ENCODE measurements at places on chromosomes 7 and 10.
A peak's percentile ranks its signal among the peaks of the same experiment; 100 is the strongest.

DNA sequence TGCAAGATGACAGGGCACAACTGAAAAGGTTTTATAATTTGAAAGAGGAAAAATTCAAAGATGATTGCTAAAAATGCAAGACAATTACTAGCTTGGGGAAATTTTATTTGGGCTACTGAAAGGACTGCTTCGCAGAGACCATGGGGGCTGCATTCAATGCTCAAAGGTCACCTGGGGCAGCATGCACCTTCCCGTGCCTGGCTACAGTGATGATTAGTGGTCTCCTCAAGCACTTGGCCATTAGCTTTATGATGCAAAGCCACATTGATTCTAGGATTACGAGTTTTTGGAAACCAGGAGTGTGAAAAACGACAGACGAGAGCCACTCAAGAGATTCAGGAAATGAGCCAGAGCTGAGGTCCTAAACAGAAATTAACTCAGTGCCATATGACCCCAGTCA, 764.6 kb downstream of the PHTF2 start:
- no peak for DNase-seq

DNA sequence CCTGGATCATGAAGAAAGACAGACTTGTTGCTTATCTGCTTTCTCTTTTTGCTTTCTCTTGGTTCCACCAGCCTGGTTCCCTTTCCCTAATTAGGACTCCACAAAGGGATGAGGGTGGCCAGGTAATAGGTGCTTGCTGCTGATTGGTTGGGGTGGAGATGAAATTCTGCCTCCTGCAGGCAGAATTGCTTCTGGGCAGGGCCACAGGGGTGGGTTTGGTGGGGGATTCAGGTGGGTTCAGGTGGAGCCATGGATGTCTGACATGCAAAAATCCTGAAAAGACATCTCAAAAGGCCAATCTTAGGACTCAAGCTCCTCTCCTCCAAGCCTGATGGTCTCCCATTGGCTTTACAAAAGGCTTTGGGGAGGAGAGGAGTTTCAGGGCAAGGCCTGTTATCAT, 25.4 kb upstream of the ACHE start:
- no peak for DNase-seq

- no peak for DNase-seq
These were observed 43.3 kb upstream of the EZH2 start for GRCh38 chr7:148927123-148928045.

- no peak for DNase-seq
These were observed 238.6 kb downstream of the WDR37 start for GRCh38 chr10:1294748-1295147.

DNA sequence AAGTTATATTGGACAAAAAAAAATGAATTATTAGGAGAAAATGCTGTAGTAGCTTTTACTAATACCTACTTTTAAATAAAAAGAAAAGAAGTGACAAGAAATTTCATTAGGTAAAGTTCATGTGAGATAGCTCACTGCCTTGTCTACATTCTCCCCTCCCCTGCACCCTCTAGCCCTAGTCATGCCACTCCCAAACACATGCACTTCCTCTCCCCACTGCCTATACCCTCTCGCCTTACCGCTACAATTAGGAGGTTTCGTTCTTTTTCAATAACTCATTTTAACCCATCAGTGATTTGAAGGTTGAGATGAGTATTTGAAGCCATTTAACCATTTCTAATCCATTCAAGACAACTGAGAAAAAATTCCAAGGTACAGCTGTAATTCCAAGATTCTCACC, 75.3 kb downstream of the HIBADH start:
- no peak for DNase-seq

- DNase-seq: no peak
These were observed 5.2 kb downstream of the TSPAN12 start for GRCh38 chr7:120852700-120853099.

- DNase-seq: no peak
These were observed 96.1 kb upstream of the MKLN1 start for GRCh38 chr7:131231381-131232220.

GRCh38 chr7:55794527-55794926, 68.0 kb downstream of the SEPTIN14 start:
- no peak for DNase-seq

DNA sequence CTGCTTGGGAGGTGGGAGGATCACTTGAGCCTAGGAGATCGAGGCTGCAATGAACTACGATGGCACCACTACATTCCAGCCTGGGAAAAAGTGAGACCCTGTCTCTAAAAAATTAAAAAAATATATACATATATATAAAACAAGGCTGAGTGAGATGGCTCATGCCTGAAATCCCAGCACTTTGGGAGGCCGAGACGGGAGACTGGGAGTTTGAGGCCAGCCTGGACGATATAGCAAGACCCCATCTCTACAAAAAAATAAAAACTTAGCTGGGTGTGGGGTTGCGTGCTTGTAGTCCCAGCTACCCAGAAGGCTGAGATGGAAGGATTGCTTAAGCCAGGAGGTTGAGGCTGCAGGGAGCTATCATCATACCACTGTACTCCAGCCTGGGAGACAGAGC, 87.6 kb downstream of the CARD11 start:
- no peak for DNase-seq

DNA sequence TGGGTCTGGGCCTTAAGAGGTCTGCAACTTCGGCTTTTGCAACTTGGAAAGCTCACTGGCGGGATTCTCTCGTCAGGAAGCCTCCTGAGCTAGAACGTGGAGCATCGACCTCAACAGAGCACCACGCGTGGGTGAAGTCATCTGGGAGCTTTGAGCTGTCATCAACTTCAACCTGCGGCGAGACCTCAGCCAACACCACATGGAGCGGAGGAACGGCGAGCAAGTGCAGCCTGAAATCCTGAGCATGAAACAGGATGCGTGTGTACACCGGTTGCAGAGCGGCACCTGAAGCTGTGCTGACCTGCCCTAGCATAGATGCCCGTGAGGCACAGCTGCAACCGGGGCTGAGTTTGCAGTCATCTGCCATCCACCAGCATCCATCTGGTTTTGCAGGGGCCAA, 295.7 kb upstream of the SHH start:
- no peak for DNase-seq

DNA sequence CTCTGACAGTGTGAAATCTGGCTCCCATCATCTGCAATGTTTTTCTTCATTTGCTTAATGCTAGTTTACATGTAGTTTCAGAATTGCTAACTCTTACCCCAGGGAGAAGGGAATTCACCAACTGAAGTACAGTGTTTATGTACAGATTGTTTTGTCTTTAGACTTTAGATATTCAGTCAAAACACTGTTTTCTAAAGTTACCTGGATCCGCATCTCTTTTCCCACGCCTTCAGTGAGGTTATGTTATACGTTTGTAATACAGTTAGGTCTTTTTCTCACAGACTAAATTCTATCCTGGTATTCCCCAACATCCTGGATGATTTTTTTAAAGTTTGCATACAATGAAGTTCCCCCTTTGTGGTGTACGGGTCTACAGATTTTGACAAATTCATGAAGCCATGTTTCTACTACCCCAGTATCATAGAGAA, 3.2 kb upstream of the LYZL1 start:
- DNase-seq: no peak

GRCh38 chr10:119149729-119150128, 15.8 kb downstream of the SFXN4 start:
- peak; percentile 20 for DNase-seq

- DNase-seq: no peak
These were observed 108.9 kb downstream of the NKX6-2 start for GRCh38 chr10:132677096-132677472.

DNA sequence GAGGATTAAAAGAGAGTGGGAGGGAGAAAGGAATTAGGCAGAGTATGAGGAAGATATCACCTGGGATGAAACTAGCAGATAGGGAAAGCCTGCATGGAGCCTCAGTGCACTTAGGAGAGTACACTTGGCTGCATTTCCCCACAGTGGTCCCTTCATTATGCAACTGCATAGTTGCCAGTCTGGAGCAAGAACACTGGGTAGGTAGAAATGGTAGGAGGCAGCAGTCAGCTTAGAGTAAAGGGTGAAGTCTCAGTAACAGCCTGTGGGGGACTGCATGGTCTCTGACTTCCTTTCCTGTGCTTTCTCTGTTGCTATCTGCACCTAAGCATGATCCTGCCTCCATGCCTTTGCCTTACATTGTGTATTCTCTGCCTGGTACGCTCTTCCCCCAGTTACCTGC, 14.0 kb upstream of the PCGF5 start:
- DNase-seq: no peak

- DNase-seq: no peak
These were observed 1.9 kb upstream of the EBF3 start for GRCh38 chr10:129965959-129966358.

- no peak for DNase-seq
These were observed 53.8 kb upstream of the PFKFB3 start for GRCh38 chr10:6148908-6149307.

GRCh38 chr7:68866200-68866570, 732.1 kb upstream of the AUTS2 start:
- no peak for DNase-seq

DNA sequence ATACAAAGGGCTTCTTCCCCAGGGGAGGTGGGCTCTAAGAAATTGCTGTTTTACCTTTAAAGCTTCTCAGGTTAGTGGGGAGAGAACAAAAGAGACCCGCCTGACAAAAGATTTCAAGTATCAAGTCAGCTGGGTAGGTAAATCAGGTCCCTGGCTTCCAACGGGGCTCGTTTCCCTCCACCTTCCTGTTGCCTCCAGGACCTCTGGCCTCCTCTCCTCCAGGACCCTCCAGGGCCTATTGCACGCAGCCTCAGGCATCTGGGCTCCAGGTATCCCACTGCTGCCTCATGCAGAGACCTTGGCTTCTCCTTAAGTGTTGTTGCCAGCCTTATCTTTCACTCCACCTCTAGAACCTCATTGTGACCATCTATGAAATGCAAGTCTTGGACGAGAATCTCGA, 2.9 kb downstream of the BNIP3 start:
- DNase-seq: no peak

GRCh38 chr10:90313576-90314325, 544.1 kb downstream of the HTR7 start:
- no peak for DNase-seq

- DNase-seq: no peak
These were observed 19.3 kb downstream of the MYOF start for GRCh38 chr10:93462881-93463280.

DNA sequence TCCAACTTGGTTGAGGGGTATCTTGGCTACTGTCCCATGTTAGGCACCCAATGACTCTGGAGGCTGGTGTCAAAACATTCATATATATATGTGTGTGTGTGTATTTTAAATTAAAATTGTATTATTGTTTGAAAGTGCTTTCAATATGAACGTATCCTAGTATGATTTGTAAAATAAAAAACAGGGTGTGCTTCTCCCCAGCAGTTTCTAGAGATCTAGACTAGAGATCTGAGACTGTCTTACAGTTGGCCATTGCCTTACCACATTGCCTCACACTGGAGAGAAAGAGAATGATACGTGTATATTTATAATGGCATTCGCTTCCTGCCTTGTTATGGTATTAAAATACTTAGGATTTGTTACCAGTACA, 1.2 kb downstream of the BAG3 start:
- DNase-seq: peak; percentile 62

- DNase-seq: no peak
These were observed 34.7 kb downstream of the TMEM270 start for GRCh38 chr7:73895626-73896025.

DNA sequence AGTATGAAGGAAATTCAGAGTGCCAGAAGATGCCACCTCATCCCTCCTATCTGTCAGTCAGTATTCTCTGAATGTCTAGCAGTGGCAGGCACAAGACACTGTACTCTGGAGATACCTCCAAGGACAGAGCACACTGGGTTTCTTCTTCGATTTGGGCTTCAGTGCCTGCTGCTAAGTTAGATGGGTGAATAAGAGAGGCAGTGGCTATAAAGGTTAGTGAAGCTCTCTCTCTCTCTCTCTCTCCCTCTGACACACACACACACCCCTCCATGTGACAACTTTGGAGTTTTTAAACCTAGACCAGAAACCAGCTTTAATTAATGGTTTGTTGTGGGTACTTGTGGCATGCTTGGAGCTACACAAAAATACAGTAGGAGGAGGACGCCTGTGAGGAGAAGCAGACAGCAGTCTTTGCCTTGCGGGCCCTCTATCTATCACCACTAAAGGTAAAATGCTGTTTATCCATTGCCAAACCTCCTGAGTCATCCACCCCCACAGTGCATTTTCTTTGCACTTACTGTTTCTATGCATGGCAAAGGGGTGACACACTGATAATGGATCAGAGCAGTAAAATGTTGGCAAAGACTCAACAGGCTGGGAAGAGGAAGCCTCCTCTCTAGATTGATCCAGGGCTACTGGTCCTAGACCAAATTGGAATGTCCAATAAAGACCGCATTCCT, 102.5 kb downstream of the TRIL start:
- no peak for DNase-seq

GRCh38 chr7:74371381-74372341, 82.0 kb upstream of the GTF2IRD1 start:
- DNase-seq: no peak

- DNase-seq: no peak
These were observed 6.5 kb upstream of the OGA start for GRCh38 chr10:101824736-101825135.

DNA sequence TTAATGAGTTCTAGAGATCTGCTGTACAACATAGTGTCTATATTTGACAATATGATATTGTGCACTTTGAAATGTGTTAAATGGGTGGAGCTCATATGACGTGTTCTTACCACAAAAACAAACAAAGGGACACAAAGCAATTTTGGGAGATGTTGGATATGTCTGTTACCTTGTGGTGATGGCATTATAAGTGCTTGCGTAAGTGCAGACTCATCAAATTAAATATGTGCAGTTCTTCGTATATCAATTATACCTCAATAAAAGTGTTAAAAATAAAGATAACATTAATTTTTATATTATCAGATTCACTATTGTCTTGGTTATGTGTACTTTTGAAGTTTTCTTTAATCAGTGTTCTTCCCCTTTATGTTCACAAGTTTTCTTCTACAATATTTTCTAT, 372.9 kb upstream of the COBL start:
- DNase-seq: no peak

- DNase-seq: no peak
These were observed 4.6 kb upstream of the SPOCK2 start for GRCh38 chr10:72092987-72093386.

DNA sequence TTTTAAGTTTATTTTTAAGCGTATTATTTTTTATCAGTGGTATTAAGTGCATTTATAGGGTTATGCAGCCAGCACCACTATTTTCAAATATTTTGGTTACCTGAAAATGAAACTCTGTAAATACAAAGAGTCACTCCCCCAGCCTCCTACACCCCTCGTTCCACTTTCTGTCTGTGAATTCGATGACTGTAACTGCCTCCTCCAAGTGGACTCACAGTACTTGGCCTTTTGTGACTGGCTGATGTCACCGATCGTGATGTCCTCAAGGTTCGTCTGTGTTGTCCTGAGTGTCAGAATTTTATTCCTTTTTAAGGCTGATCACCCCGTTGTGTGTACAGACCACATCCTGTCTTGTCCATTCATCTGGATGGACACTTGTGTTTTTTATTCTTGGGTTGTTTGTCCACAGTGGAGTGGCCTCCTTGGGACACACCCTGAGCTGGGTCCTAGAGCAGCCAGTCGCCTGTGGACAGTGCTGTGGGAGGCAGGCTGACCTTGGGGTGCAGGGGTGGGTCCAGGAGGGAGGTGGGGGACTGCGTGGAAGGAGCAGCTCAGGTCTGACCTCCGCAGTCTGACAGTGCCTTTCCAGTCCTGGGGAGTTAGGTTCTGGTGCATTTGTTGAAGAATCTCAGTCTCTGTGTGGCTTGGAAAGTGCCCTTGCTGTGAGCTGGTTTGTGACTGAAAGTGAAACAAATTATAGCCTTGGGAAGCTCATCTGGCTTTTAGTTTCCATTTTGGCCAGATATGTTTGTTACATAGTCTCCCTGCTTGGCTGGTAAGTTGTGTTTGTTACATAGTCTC, 6.9 kb downstream of the MTG1 start:
- DNase-seq: no peak

- no peak for DNase-seq
These were observed 38.7 kb downstream of the FAM107B start for GRCh38 chr10:14736043-14736442.

- no peak for DNase-seq
These were observed 316.7 kb downstream of the PTPRN2 start for GRCh38 chr7:158270856-158271413.

Data from hematopoietic multipotent progenitor cell treated with erythropoietin and hydrocortisone succinate and interleukin-3 and kit ligand, for 17 days (in vitro differentiated cells).